ENCODE measurements at places on chromosomes 4 and X.

DNA sequence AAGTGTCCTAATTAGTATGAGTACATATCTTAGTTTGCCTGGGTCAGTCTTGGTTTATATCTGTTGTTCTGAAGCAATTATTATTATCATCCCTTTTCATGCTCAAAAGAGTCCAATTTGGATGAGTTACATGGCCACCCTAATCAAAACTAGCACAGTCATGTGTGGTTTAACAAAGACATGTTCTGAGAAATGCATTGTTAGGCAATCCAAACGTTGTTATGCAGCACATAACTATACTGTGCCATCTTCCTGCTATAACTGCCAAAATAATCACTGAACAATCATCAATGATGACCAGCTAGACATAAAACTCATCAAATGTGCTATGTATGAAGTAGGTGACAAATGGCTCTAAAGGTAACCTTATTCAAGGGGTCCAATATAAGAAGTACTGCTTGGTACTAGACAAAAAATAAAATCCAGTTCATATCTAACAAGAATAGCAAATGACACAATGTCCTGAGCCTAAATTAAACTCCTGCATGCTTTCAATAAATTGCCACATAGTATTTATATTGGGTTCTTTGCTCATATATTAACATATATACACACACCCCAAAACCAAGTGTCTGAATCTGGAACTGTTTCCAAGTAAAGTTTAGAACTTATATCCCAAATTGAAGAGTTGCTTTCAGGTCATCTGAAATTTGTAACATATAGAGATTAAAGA lies 41.9 kb downstream of the CNOT6L start:
- no peak for DNase-seq

DNA sequence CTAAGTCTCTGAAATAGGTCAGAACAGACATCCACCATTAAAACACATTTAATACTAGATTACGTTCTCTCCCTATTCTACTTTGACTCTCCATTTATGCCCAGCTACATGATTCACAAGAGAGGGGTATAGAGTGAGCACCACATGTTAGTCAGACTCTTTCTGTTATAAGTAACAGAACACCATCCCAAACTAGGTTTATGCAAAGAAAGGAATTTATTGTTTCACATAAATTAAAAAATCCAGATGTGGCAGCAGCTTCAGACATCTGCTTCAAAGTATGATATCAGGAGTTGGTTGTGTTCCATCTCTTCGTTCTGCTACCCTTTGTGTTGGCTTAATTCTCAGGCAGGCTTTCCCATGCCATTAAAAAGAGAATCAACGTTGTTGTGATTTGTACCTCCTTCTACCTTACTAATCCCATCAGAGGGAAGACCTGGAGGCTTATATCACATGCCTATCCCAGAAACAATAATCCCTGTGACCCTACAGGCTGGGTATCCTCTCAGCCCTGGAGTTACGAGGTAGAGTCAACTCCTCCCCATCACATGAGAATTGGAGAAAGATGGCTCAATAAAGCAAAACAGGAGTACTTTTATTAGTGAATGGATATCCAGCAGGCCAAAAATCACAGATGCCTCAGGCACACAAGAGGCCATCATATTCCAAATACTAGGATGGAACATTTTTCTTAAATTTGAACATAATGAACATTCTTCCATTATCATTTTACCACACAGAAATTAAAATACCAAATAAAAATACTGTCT lies 163.2 kb downstream of the SLC7A11 start:
- DNase-seq: no peak

DNA sequence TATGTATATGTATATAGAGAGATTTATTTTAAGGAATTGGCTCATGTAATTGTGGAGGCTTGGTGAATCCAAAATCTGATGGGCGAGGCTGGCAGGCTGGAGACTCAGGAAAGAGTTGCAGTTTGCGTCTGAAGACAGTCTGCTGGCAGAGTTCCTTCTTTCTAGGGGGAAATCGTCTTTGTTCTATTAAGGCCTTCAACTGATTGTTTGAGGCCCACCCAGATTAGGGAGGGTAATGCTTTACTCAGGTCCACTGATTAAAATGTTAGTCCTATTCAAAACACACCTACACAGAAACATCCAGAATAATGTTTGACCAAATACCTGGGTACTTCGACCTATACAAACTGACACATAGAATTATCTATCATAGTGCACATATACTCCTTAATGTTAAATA lies 149.5 kb downstream of the NAA11 start:
- no peak for DNase-seq

DNA sequence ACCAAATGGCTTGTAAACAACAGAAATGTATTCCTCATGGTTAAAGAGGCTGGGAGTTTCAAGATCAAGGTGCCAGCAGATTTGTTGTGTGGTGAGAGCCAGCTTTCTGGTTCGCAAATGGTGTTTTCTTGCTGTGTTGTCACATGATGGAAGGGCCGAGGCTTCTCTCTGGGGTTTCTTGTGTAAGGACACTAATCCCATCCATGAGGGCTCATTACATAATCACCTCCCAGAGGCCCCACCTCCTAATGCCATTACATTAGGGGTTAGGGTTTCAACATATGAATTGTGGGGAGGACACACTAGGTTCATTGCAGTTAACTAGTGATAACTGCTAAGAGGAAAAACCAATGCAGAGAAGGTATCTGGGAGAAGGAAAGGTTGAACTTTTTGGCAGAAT lies 103.5 kb upstream of the ENPEP start:
- DNase-seq: no peak

DNA sequence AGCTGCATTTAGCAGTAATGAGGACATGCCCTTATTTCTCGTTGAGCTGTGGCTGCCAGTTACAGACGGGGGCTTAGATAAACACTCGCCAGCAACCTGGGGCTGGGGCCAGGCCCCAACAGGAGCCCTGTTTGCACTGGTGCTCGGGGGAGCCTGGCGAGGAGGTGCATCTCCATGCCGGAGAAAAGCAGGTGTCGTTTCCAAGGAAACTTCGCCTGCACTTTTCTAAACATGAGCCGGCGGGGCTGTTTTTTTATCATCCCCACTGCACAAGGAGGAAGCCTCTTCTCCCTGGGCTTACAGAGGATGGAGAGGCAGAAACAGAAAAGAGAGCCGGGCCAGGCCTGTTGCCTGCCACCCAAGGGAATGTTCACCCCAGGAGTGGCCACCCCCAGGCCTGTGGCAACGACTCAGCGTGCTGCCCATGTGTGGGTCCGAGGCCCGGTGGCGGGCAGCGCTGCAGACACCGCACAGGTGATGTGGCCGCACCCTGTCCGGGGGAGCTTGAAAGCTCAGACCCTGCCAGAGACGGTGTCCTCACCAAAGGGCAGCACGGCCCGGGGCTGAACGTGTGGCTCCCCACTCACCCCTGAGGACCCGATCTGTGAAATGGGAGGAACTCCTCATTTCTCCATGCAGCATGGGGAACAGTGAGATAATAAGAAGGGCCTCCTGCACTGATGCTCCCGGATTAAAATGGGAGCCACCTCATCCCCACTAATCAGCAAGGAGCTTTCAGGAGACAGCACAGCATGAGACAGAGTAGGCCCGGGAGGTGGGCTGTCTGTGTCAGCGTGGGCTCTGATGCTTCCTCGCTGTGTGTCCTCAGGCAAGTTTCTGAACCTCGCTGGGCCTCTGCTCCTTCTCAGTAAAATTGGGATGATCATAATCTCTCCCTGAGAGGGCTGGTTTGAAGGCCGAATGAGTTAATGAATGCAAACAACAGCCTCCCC lies 33.8 kb upstream of the ADRA2C start:
- no peak for DNase-seq

DNA sequence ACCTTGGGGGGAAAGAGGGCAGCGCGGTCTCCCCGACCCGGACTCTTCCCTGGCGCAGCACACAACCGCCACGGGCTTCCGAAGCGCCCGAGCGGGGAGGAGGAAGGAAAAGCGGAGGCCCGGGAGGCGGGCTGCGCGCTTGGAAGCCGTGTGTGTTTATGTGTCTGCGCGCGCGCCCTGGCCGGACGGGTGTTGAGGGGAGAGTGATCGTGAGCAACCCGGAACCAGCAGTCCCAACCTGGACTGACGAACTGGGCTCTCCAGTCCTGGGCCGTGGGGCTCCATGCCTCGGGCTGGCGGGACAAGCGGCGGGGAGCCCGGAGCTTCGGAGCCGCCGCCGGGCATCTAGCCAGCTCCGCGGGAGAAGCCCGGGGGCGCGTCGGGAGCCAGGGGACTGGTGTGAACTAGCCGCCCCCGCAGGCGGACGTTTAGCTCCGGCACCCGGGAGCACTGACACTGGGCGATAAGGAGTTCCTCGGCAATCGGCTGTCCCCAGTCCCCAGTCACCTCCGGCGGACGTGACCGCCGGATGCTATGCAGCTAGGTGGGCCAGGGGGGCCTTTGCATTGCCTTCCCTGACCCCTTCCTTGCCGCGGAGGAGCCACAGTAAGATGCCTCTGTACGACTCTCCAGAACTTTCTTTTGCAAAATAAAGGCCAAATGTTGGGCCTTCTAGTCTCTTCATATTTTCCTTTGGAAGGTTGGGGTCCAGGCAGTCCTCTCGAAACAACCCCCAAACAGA lies 74.8 kb upstream of the BCOR start:
- DNase-seq: no peak

- DNase-seq: no peak
These were observed 490.6 kb downstream of the INPP4B start for GRCh38 chr4:142355421-142355930.

DNA sequence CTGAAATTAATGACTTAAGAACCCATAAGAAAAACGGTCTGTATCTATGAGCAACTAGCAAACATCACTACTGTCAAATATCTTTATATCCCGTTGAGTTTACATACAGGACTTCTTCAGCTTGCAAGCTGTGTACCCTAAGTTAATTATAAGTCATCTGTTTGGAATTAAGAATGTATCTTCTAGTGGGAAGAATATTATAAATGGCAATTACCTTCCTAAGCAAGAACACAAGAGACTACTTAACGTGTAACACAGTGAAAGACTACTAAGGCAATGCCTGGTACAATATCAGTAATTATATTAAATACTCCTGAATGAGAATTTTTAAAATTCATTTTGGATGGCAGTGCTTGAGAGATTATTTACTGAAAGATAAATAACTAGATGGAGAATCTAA lies 58.5 kb downstream of the ADGRA3 start:
- DNase-seq: no peak

DNA sequence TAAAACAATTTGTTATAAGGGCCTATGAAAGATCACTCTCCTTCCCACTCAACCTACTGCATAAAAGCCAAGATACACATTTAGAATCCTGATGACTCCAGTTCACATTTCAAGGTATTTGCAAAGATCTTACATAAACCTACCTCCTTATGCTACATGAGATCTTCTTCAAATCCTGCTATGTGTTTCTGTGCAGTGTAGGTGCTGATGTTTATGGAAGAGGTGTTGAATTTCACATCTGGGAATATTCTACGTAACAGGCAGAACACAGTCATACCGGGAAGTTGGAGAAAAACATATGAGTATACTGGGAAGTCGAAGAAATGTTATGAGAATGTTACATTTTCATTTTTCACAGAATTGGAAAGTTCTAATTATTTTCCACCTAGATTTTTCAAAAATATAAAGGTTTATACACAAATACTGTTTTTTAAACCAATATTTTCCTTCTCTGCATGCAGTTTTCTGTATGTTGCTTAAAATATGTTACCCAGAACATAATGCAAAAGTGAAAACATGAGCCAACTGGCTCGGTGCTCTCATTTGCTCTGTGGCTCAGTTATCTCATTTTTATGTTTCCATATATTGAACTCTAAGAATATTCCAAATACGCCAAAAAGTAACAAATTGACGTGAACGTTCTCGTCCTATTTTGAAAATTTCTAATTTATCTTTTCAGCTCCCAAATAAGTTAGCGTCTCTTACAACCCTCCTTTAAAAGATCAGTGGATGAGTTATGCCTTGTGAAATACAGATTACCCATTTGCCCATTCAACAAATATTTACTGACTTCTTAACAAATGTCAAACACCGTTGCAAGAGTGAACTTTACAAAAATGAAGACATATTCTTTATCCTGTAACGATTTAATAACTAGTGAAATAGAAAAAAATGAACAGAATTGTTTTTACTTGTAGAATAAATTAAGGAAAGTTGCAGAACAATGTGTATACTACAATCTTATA lies 899.3 kb downstream of the STIM2 start:
- DNase-seq: no peak

DNA sequence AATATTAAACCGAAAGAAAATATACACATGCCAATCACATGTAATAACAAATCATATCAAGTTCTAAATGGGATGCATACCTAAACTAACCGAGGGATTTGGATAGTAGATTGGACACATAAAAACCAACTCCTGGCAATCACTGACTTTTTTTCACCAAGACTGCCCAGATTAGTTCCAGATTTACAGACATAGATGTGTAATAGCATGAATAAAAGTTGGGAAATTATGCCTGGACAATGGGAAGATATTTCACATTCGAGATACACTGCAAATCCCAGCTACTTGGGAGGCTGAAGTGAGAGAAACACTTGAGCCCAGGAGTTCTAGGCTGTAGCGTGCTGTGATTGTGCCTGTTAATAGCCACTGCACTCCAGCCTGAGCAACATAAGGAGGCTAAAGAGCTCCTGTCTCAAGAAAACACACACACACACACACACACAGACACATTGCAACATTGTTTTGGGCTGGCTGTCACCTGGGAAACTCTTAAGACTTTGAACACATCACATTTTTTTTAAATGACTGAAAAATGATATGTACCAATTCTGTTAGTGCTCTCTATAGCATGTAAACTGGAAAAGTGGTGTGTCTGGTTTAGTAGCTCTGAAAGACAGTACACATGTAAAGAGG lies 5.7 kb downstream of the RAB40A start:
- DNase-seq: no peak

GRCh38 chr4:7325541-7325940 lies 109.2 kb downstream of the PSAPL1 start:
- no peak for DNase-seq

- DNase-seq: no peak
These were observed 547 bp upstream of the PDGFRA start for GRCh38 chr4:54228546-54228945.

- no peak for DNase-seq
These were observed 6.0 kb downstream of the SMAD1 start for GRCh38 chr4:145487631-145488030.

GRCh38 chrX:6024204-6024603 lies 204.5 kb downstream of the NLGN4X start:
- no peak for DNase-seq

DNA sequence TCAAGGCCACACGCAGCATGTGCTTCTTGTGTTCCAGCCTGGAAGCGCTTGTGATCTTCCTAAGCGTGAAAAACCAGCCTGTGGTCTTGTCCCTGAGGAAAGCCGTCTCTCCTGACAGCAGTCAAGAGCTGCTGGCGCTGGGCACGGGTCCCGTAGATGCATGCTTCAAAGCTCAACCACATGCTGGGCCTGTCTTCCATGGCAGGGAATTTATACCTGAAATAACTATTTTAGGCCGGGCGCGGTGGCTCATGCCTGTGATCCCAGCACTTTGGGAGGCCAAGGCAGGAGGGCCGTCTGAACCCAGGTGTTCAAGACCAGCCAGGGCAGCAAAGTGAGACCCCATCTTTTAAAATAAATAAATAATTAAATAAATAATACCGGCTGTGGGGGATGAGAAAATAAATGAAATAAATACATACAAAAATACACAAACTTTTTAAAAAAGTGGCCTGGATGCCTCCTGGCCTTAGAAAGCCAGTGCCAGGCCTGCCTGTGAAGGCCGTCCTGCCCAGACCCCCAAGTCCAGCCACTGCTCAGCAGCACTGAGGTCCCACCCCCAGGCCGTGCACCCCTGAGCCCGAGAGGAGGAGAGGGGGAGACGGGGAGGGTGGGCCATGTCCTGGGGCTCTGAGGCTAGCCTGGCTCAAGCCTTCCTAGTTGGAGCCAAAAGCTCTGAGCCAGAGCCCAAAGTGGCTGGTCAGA lies 10.4 kb downstream of the LRPAP1 start:
- no peak for DNase-seq

- no peak for DNase-seq
These were observed 5.9 kb upstream of the SCARB2 start for GRCh38 chr4:76219299-76220055.
